Fibroblast of upper back skin (primary cell): ENCODE measurements at places on chromosomes 11 and 22.
A peak's percentile ranks its signal among the peaks of the same experiment; 100 is the strongest.

- DNase-seq = peak; percentile 7
These were observed 7.6 kb downstream of the OR56A1 start for GRCh38 chr11:6022956-6023355.

- DNase-seq = no peak
These were observed 22.2 kb downstream of the OR56B4 start for GRCh38 chr11:6129635-6130034.

GRCh38 chr11:19232910-19233503 is 7.7 kb downstream of the E2F8 start:
- DNase-seq = peak; percentile 86

- peak; percentile 62 for DNase-seq
These were observed 252.0 kb downstream of the CTTN start for GRCh38 chr11:70650075-70650909.

DNA sequence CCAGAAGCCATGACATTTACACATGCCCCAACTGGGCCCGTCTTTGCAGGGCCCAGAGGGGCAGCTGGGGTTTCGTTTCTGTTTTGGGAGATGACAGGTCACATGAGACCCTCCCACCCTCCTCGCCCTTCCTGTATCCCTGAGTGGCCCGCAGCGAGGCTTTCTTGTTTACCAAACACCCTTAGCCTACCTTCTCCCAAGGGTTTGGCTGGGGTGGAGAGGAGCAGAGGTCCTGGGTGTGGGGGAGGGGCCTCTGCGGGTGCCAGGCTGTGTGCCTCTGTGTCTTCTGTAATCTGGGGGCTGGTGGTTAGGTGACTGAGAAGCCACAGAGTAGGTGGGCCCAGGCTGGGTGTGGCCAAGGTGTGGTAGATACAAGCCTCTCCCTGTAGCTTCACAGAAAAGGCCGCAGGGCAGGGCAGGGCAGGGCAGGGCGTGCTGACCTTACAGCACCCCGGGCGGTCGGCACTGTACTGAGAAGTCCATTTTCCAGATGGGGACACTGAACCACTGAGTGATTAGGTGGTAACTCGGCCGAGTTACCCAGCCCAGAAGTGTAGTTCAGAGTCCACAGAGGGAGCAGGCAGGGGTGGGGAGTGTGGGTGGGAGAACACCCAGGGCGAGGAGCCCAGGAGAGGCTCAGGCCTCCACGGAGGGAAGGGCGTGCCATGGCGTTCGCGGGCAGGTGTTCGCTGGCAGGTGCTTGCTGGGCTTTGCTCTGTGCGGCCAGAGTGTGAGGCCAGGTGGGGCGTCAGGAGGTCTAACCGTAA is 8.7 kb downstream of the PRR5 start:
- no peak for DNase-seq

DNA sequence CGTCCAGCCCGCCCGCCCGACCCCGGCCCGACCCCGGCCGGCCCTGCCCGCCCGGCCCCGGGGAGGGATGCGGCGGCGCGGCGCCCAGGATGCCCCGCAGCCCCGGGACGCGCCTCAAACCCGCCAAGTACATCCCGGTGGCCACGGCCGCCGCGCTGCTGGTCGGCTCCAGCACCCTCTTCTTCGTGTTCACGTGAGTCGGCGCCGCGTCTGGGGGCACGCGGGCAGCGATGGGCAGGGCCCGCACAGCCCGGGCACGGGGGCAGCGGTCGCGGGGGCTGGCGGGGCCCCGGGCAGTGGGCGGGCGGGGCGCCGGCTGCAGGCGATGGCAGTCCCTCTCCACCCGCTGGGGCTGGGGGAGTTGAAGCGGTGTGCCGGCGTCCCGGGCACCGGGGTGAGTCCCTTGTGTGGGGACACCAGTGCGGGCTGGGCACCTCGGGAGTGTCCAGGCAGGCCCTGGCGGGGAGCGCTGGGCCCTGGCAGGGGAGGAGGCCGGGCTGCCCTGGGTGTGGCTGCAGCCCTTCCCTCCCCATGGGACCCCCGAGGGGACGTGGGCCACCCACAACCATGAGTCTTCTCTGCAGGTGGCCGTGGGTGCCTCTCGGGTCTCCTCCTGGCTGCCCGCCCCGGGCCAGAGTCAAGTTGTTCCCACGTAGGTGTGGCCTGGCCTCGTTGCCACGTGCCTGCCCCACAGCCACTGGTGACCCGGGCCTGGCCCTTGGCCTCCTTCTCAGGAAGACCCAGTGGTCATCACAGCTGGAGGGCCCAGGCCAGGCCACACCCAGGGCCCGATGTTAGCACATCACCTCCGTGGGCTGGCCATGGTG is 468 bp downstream of the ZDHHC8 start:
- no peak for DNase-seq

DNA sequence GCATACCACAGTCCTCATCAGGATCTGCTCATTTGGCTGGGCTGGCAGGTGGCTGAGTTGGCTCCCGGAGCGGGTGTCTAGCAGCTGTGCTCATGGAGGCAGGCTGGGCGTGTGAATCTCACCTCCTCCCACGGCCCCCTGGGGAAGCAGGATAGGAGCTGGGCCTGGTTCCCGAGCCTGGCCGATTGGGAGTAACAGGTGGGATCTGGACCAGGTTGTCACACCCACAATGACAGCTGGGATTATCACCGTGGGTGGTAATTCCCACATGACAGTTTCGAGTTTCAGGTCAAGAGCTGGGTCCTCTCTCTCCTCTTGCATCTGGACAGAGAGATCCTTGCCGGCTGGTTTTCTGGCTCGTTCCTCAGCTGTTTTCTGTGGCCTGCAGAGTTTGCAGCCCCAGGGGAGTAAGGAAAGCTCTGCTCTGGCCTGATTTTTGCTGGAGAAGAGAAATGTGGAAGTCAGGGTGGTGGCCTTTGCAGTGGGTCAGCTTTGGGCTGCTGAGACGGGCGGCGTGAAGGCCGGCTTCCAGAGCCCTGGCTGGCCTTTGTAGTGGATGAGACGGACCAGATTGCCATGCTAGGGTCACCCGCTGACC is 57.0 kb downstream of the BCR start:
- peak; percentile 32 for DNase-seq

- DNase-seq = peak; percentile 8
These were observed 6.0 kb downstream of the P2RX6 start for GRCh38 chr22:21020802-21021429.

DNA sequence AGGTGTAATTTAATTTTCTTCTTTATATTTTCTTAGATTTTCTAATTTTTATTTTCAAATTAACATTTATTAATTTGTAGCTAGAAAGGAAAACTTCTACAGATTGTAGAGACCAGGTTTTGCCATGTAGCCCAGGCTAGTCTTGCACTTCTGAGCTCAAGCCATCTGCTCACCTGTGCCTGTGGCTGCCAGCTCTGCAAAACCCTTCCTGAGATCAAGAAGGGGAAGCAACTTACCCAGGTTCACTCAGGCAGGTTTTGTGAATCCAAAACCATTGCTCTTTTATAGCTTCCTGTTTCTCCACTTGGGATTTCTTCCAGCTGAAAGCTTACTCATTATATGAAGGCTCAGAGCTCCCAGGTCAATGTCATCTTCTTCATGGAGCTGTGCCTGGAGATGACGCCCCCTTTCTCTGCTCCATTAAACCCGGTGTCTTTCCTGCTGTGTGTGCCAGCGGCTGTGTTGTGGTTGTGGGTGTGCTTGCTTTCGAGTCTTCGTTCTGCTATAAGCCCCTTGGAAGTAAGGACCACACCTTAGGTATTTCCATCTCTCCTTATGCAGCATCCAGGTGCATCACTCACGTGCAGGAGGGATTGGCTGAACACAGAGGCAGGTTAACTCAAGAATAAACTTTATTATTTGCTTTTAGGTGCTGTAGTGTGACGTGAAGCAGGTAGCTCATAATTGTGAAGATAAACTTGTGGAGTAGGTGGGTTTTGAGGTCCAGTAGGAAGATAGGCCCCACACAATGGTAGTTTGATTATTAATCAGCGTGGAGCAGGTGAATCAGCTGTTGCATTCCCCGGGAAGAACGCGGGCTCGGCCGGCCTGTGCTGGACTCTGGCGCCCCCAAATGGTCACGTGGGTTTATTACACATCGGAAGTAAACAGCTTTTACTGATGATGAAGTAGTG is 42.2 kb upstream of the INCENP start:
- DNase-seq = peak; percentile 62

GRCh38 chr11:86972734-86973133 is 17.5 kb upstream of the FZD4 start:
- no peak for DNase-seq

GRCh38 chr11:30697032-30697431 is 110.9 kb upstream of the MPPED2 start:
- DNase-seq = no peak

DNA sequence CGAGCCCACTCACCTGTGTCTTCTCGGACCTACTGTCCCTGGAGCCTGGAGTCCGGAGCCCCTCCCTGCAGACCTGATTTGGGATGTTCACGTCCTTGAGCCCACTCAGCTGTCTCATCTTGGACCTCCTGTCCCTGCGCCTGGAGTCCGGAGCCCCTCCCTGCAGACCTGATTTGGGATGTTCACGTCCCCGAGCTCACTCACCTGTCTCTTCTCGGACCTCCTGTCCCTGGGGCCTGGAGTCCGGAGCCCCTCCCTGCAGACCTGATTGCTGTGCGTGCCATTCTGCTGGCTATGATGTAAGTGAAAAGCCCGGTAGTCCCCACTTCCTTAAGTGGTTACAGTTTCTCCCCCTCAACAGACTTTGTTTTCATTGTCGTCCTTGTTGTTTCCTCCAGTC is 867.1 kb downstream of the BRD1 start:
- no peak for DNase-seq

- no peak for DNase-seq
These were observed 3.7 kb downstream of the MPZL2 start for GRCh38 chr11:118260353-118260752.

GRCh38 chr11:94746721-94747120 is 21.4 kb upstream of the AMOTL1 start:
- DNase-seq = no peak

DNA sequence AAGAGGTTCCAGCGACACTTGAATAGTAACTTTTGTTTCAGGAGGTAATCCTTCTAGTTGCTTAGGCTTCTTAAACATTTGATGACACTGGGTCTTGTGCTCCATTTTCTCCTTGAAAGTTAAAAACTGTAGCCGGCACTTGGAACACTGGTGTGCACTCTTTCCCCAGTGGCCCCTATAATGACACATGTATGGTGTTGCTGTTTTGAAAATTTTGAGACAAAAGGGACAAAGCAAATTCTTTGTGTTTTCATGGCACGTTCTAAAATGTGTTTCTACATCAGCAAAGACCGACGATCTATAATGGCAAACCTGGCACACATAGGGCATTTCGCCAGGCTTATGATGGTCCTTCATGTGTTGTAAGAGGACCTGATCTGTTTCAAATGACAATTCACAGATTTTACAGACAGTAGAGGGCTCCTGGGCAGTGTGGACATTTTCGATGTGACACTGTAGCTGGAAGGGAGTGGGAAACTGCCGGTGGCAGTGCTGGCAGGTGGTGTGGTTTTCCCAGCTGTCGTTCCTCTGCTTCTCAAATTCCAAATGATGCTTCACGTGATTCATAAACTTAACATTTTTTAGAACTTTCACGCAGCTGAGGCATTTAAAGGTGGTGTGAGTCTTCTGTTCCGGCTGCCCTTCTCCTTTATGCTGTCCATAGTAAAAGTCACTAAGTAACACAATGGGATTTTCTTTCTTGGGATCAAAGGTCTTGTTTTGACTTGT is 20.5 kb downstream of the ZNF280B start:
- DNase-seq = no peak

DNA sequence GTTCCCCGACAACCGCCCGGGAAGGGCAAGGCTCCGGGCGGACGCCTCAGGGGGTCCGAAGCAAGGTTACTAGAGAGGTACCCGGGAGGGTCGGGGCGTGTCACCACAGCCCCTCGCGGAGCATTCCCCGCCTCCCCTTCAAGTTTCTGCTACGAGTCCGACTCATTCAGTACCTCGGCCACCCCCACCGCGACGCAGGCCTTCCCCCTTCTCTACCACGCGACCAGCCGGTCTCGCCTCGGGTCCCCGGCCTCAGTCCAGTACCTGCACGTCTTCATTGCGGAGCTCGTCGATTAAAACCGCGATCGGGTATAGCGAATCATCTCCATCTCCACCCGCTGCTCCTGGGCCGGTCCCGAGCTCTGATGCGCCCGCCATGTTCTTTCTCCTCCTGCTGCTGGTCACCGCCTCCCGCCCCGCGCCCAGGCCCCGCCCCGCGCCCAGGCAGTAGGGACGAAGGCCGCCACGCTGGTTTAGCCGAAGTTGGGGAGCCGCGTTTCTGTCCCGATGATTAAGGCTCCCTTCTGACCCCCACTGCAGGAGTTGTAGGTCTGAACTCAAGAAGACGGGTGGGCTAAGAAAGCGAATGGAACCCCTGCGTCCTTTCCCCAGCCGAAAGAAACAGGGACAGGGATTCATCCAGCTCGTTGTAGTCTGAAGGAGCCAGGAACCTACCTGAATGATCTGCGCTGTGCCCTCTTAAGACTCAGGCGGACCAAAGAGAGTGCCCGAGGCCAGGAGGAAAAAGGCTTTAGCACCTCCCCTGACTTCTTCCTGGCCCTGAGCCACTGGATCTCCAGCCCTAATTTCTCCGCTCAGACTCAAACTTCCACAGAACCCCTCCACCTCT is at the start of gene PPP2R1B:
Gene PPP2R1B (minus strand): TSS at position 406 of the 850 bp plus-strand sequence. CDS start 28 bp downstream, at position 378.
- DNase-seq = peak; percentile 57

DNA sequence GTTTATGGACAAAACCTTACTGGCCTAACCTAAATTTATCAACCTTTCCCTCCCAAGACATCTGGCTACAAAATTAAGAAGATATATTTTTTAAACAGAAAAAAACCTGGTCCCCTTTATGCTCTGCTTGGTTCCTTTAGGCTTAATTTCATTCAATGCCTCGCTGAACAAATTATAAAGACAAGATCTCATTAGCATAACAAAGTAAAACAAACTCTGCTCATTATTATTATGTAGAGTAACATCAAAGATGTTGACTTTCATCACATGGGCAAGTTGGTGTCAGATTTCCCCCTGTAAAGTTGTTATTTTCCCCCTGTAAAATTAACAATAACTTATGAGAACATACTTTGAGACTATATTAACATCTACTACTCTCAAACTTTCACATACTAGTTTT is 11.0 kb downstream of the RRAS2 start:
- DNase-seq = no peak

- no peak for DNase-seq
These were observed 72.4 kb upstream of the FGF3 start for GRCh38 chr11:69891421-69892236.

DNA sequence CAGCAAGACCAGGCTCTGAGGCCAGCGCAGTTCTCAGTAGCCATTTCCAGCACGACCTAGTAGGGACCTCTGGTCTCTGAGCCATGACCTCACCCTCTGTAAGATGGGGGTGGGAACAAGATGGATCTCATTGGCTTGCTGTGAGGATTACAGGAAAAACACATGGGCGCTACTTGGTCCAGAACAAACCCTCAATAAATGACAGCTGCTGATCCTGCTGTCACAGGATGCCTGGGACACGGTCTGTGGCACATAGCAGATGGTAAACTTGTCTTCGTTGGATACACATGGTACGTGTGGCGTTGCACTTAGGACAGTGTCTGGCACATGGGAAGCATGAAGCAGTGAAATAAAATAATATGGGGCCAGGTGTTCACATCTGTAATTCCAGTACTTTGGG is 4.5 kb upstream of the KCTD17 start:
- no peak for DNase-seq
